ENCODE measurements at places on chromosomes 3 and 15.

DNA sequence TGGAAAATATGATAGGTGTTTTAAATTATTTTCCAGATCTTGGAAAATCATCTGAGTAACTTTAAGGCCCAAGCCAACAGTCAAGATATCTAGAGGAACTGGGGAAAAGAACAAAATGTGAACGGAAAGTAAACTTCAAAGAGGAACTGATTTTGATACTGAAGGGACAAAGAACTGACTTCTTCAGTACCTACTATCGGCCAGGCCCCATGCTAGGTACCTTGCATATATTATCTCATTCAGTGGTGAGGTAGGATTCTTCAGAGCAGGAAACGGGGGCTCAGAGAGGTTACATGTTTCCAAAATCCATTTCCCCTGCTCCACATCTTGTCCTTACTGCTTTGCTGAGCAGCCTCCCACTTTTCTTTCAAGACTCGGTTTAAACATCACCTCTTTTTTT, 9.8 kb upstream of the ZNF710 start:
- no peak for DNase-seq

DNA sequence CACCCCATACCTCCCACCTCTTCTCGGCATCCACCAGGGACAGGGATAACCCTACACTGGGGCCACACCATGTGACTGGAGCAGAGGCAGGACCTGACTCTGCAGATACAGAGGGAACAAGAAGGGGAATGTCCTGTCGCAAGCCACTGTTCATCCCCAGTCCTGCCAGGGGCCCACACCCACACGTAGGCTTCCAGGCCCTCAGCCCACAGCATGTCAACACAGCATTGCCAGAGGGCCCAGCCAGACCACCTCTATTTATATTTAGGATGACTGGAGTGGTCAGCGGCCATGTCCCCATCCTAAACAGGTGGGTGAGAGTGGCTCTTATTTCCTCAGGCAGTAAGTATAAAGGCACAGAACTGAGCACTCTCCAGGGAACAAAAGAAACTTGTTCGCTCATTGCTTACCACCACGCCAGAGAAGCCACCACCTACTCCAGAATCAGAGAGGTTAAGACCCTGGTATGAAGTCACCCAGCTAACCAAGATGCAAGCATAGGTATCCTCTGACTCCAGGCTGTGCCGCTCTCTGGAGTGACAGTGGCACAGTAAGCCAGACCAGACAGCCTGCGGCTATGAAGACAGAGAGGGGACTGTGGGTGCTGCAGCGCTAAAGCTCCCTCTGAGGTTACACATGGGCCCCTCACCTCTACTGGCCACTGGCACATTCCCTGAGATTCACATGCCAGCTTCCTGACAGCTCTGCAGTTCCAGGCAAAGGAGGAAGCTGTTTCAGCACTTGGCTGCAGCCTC, 67.9 kb downstream of the LRIG1 start:
- no peak for DNase-seq

DNA sequence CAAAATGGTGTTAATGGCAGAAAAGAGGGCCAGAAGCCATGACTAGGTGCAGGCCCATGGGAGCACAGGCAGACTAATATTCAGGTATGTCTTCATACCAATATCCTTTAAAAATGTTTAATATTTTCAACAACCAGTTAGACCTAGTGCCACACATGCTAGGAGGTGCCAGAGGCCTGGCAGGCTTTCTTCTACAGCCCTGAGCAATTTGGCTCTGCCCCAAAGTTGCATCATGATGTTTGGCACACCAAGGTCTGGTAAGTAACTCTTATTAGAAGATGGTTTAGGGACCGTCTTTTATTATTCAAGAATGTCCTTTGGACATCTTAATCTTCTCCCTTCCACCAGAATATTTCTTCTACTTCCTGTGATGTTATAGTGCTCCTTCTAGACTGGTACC, 34.8 kb downstream of the MITF start:
- DNase-seq: no peak

DNA sequence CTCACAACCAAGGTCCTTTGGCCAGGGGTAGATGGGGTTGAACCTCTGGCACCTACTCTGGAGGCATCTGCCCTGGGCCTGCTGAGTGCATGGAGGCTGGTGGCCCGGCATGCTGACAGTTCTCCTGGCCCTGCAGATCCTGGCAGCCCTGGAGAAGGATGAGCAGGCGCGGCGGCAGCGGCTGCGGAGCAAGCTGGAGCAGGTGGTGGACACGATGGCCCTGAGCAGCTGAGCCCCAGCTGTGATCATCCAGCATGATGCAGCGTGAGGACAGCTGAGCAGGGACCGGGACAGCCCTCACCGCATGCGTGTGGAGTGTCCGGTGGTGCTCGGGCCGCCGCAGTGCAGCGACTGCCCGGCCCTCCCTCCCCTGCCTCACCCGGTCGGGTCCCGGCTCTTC, 50.9 kb downstream of the PLXNA1 start:
- no peak for DNase-seq

- DNase-seq: no peak
Measured at GRCh38 chr15:80523746-80524145, 119.6 kb downstream of the ARNT2 start.

GRCh38 chr3:14142567-14143270, 17.9 kb downstream of the TMEM43 start:
- peak; percentile 25 for DNase-seq

Measured in activated T-cell treated with anti-CD3 and anti-CD28 coated beads for 48 hours (primary cell).